ENCODE measurements at places on chromosomes 5 and 9.
A peak's percentile ranks its signal among the peaks of the same experiment; 100 is the strongest.

- DNase-seq = no peak
Measured at GRCh38 chr5:11547730-11548129, 356.5 kb downstream of the CTNND2 start.

- no peak for DNase-seq
Measured at GRCh38 chr5:111836426-111836825, 79.4 kb upstream of the NREP start.

GRCh38 chr5:102798104-102798785 is 43.1 kb downstream of the PAM start:
- no peak for DNase-seq

DNA sequence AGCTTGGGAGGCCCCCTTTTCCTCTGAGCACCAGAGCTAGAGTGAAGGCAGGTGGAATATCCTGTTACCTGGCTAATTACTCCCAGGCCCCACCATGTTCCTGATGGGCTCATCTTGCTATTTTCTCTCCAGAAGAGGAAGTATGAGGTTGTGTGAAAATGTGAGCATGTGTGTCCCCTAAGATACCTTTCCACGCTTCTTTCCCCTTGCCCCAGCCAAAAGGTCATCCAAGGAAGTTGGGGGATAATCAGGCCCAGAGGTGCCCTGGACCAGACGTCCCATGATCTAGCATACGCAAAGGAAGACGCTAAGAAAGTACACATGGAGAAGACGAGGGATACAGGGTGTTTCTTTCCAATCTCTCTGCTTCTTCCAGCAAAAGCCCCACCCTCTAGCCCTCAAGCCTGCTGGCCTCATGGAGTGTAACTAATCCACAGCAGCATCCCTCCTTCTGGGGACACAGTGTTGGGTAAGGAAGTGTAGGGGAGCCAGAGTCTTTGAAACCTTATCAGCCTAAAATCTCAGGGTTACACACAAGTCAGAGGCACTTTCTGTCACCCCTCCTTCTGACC is 115.3 kb downstream of the SLC1A3 start:
- no peak for DNase-seq

DNA sequence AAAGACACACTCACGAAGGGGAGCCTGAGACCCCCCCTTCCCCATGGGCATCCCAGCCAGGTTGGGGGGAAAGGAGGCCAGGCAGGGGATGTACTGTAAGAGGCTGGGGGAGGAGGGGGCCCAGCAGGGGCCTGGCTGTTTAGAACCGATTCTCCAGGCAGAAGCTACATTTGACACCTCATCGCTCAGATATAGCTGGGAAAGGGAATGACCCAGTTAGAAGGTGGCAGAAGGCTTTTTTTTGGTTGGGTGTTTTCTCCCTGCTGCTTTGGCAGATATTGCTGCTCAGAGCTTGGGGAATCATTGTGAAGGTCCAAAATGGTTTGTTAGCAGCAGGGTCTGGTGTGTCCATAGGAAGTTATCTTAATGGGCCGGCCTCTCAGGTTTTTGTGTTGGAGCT is 6.0 kb downstream of the CDX1 start:
- no peak for DNase-seq

- peak; percentile 58 for DNase-seq
Measured at GRCh38 chr5:149221326-149221725, 50.3 kb upstream of the AFAP1L1 start.

DNA sequence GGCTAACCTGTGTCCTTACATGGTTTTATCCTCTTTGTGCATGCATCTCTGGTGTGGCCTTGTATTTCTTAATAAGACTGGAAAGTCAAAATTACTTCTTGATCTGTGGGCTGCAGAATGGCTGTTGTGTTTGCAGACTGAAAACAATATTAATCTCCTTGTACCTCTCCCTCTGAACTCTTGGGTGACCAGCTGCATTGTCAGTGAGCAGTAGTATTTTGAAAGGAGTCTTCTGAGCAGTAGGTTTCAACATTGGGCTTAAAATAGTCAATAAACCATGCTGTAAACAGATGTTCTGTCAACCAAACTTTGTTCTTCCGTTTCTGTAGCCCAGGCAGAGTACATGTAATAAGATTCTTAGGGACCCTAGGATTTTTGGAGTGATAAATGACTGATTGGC is 26.7 kb upstream of the NIM1K start:
- DNase-seq = no peak

DNA sequence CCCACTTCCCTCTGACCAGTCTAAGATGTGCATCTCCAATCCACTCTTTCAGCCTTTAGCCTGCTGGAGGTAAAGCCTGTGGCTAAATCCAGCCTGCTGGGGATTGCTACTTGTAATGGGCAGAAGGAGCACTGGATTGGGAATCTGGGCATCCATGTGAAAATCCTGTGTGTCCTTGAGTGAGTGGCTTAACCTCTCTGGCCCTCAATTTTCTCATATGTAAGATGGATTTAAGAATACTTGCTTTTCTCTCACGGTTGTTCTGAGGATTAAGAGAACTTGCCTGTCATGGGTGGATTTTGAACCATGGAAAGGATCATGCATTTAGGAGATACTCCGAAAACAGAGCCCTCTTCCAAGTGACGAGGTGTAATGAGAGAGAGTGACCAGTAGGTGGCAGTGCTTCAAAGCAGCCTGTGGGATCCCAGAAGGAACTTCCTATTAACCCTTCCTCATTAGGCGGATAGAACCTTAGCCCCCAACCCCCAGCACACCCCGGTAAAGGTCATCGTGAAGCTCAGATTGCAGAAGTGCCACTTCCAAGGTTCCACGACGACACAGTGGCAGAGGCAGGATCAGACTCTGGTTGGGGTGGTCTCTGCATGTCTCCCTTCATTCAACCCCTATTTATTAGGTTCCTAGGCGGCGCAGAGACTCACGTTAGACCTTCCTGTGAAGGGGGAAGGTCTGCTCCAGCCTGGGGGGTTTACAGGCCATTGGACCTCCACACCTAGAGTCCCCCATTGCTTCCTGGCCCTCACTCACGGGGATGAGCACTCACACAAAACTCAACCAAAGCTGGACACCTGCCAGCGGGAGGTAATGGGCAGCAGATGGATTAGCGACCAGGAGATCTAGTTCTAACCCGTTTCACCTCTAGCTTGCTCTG is 68.7 kb upstream of the ZNF618 start:
- DNase-seq = peak; percentile 74

Measured in lung microvascular endothelial cell (primary cell).